ENCODE measurements at places on chromosomes 7 and 10.

GRCh38 chr10:76675951-76676587 is 961.5 kb downstream of the KCNMA1 start:
- DNase-seq: no peak

GRCh38 chr10:77679217-77679616 is 41.6 kb upstream of the KCNMA1 start:
- DNase-seq: no peak

DNA sequence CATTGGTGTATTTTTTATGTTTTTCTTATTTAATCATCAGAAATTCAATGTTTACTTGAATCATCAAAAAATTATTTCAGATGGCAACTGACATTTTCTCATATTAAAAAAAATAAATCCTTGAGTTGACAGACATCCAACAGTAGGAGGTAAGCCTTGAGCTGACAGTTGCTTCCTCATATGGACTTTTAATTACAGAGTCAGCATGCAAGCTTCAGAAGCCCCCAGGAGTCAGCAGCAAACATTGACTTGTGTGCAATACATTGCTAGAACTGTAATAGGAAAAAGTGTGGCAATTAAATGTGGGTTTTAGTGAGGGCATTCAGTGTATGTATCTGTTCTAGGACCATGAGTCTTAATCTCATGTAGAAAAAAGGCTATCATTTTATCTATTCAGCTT is 62.4 kb upstream of the TAS2R16 start:
- no peak for DNase-seq

GRCh38 chr7:130492523-130493274 is 814 bp downstream of the MEST start:
- DNase-seq: no peak

DNA sequence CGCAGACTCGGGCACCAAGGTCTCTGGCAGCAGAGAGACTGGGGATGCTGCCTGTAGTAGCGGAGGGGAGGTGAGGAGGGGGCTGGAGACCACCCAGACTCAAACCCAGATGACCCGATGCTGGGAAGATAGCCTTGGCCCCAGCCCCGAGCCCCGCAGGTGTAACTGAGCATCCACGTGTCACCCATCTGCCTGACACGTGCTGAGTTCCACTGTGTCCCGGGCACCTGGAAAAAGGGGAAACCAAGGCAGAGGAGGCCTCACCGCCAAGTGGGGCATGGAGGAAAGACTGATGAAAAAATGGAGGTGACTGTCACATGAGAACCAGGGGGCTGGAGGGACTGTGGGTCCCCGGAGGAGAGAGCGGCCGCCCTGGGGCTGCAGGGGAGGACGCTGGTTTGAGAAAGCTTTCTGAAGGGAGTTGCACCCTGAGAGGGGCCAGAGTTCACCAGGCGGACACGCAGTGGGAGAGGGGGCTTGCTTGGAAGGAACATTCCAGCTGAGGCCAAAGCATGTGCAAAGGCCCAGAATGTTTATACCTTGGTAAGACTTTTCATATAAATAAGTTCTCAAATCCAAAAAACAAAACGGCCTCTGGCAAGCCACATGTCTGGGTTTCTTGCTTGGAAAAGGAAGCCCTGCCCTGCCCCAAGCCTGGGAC is 27.4 kb upstream of the ELN start:
- DNase-seq: no peak

DNA sequence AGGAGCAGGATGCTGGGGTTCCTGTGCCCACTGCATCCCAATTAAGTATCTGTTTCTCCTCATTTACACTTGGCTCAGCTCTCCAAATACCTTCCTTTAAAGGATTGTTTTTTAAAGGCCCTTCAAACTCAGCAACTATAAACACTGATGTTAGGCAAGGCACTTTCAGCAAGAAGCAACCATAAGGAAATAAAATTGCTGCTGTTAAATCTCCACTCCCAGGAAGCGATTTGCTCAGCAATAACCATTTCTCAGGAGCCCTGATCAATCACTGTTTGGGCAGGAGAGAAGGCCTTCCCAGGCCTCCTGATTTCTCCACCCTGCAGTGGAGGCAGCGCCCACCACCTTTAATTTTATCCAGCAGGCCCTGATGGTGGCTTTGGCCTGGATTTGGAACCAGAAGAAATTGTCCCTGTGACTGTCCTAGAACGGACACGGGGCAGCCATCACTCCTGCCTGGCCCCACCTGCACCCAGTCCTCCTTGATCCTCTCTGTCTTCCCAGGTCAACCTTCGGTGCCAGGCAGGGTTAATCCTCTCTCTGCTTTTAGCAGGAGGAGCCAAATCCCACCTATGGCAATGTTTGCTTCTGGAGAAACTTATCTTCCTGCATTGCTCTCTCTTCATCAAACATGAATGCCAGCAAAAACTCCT is 199.8 kb downstream of the PLXNA4 start:
- DNase-seq: no peak

GRCh38 chr10:22673785-22674572 is 40.4 kb downstream of the PIP4K2A start:
- no peak for DNase-seq

DNA sequence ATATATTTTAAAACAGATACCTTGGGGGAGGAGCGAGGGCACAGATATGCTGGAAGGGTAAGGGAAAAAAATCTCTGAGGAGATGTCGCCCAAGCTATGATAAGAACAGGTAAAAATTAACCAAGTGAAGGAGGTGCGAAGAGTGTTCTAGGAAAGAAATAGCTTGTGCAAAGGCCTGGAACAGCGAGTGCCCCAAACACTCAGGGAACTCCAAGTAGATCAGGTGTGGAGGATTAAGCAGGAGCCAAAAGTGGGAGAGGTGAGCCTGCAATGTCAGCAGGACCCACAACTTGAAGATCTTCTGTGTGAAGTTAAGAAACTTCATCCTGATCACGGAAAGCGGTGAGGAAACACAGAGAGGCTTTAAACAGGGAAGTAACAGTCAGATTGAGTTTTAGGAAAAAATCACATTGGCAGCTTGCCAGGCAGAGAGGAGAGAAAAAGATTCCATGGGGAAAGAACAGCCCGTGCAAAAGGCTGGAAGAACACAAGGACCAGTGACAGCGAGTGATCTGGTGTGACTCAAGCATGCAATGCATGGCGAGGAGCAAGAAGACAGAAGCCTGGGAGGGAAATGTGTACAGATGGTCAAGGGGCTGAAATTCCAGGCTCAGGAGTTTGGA is 30.7 kb downstream of the FGF8 start:
- no peak for DNase-seq

DNA sequence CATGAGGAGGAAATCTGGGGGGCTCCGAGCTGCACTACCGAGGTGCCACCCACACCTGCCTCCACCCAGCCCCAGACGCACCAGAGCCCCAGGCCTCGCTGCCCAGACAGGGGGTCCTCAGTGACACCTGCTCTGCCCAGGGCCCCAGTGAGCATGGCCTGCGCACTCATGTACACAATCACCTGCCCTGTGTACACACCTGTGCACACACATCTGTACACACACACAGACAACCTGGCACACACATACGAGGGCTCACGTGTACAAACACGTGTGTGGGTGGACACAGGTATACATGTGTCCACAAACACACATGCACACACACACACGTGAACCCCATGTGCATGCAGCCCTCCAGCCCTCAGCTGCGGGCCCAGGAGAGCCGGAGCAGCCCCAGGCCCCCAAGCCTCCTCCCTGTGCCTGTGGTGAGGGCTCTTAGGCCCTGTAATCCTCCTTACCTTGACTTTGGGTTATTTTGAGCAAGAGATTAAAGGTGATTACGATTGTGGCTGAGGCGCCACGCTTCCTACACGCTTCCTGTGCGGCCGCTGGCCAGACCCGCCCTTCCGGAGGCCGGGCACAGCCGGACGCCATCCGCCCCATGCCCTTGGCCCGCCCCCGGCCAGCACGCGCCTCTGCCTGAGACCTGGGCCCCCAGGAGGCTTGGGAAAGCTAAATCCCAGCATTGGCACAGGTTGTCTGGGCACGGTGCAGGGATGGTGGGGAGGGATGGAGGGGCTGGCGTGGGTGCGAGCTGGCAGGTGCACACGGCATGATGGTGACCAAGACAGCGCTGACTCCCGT is 71.9 kb downstream of the ELFN1 start:
- no peak for DNase-seq

- peak; percentile 62 for DNase-seq
These were observed 132.2 kb downstream of the TCERG1L start for GRCh38 chr10:131179361-131179760.

- DNase-seq: no peak
These were observed 77.9 kb downstream of the INSIG1 start for GRCh38 chr7:155375337-155376277.

DNA sequence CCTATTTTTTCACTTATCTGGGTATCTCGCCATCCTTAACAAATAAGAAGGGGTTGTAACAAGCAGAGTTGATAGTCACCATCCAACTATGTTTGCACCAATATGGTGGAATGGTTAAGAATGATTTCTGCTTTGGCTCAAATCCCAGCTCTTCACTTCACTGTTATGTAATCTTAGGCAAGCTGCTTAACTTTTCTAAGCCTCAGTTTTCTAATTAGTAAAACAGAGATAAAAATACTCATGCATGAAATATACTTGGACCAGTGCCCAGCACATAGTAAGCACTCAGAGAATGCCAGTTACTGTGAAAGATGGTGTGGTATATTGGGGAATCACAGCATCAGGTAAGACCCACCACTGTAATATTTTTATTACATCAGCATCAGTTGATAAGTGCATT is 33.6 kb downstream of the ABCB1 start:
- no peak for DNase-seq

GRCh38 chr10:90313576-90314325 is 544.1 kb downstream of the HTR7 start:
- no peak for DNase-seq

DNA sequence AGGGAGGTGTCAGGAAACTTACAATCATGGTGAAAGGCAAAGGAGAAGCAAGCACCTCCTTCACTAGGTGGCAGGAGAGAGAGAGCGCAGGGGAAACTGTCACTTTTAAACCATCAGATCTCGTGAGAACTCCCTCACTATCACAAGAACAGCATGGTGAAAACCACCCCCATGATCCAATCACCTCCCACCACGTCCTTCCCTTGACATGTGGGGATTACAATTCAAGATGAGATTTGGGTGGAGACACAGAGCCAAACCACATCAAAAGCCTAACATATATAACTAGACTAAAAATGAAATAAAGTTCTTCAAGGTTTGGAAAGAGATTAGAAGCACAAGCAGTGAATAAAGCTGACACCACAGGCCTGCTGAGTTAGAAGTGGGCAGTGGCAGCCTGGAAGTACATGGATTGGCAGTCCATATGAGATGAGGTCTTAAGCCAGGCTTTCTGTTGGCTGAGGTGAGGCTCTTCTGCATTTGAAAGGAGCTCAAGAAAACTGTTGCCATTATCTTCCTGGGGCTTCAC is 96.4 kb upstream of the MDFIC start:
- DNase-seq: no peak

DNA sequence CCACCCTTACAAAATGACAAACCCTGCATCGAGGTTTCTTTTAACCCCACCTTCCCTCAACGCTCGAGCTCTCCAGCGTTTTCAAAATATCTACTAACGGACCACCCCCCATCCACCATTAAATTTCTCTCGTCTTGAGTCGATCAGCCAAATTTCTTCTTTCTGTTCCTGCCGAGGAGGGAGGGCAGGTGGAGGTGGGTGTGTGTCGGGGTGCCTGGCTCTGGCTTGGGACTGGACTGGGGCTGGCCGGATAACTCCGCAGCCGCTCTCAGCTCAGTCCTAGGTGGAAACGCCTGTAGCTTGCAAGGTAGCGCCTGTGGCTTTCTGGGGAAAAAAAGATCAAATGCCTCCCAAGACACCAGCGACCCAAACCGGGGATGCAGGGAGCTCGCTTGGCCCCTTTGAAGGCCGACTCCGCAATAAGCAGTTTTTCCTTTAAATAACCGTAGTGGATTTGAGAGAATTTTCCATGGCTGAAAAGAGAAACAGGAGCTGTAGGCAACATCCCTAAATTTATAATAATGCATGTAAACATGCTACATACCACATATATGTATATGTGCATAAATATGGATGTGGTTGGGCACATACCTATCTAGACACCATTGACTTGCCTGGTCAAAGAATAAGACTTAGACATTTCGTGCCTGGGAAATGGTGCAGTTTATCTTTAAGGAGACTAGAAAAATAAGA is 1.9 kb upstream of the TMEM178B start:
- DNase-seq: no peak

- no peak for DNase-seq
These were observed 956.5 kb downstream of the KCNMA1 start for GRCh38 chr10:76681153-76681552.
